A549 treated with CpdA at 1 μM for 4 hours (cell line): ENCODE measurements at places on chromosomes 12 and 14. TPM values are rescaled to one million over a fixed set of nuclear protein-coding genes. Genes with fewer than 3 reads are reported as not detected.

Gene VDR
- total RNA-seq, result 2.9 to 4.1 TPM (median 3.2 TPM) in 5 replicates

Gene RD3L
- not detected in 5 replicates for total RNA-seq

Gene CCDC88C
- 5.5 to 6.6 TPM (median 6.2 TPM) in 5 replicates for total RNA-seq

Gene NKX2-8
- 1.5 to 3.8 TPM (median 2.8 TPM) in 5 replicates for total RNA-seq

Gene C14orf132
- 4.3 to 5.5 TPM (median 5.1 TPM) in 5 replicates for total RNA-seq

Gene KRT85
- total RNA-seq, result not detected in 5 replicates

Gene RNASE7
- not detected in 5 replicates for total RNA-seq

Gene C1RL
- 9.4 to 17.0 TPM (median 10.3 TPM) in 5 replicates for total RNA-seq

Gene CD163L1
- total RNA-seq, result 0.26 to 0.93 TPM (median 0.49 TPM) in 5 replicates

Gene CCDC77
- 12.5 to 17.7 TPM (median 16.0 TPM) in 5 replicates for total RNA-seq
